NCI-H1092 (cell line): ENCODE measurements at places on chromosomes 1 and 21.

DNA sequence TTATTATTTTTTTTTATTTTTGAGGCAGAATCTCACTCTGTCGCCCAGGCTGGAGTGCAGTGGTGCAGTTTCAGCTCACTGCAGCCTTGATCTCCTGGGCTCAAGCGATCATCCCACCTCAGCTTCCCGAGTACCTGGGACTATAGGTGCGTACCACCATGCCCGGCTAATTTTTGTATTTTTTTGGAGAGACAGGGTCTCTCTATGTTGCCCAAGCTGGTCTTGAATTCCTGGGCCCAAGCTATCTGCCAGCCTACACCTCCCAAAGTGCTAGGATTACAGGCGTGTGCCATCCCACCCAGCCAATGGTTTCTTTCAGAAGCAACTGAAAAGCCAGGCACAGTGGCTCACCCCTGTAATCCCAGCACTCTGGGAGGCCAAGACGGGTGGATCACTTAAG lies 2.3 kb downstream of the KRTCAP2 start:
- DNase-seq = no peak

- no peak for DNase-seq
Measured at GRCh38 chr1:55216096-55216495, 932 bp upstream of the USP24 start.

DNA sequence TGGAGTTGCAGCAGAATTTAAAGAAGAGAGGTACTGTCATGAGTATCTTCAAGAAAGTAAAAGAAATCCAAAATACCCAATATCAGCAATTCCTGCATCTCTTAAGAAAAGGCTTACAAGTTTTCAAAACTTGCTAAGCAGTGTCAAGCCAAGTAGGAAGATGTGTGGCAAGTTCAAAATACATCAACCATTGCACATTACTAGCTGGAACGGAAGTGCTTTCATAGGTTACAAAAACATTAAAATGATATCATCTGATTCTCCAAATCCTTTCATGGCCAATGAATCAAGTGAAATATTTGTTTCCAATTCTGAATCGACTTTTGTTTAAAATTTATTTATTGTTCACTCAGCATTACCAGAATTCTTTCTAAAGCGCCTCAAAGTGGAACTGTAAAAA lies 5.7 kb upstream of the ABCA4 start:
- DNase-seq = no peak

DNA sequence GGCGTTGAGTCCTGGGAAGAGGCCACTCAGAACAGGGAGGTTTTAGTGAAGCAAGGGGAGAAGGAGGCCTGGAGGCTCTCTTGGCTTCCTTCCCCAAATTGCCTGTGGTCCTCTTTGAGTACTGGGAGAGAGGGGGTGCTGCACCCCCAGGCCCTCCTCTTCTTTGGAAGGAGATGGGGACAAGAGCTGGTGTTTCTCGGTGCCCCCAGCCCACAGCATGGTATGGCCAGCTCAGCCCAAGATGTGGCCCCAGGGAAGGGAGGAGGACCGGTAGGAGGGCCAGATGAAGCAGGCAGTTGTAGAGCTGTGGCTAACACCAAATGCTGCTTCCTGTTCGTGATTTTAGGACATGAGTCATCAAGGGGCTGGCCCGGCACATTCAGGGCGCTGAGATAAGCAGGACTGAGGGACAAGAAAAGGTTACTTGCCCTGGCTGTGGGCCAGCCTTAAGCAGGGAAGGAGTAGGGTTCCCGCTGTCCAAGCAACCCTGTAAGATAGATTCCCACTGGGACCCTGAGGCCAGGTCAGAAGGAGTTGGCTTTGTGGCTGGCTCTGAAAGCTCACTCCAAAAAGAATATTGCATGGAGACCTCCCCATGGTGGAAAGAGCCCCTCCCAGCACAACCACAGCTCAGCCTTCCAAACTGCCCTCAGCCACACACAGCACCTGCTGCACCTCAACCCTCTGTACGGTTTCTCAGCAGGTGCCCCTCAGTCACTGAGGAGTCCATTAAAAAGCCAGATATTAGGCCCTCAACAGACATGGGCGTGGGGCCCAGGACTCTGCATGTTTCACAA lies 4.9 kb upstream of the TNFRSF1B start:
- DNase-seq = no peak
